ENCODE measurements at places on chromosomes 2 and 18.

DNA sequence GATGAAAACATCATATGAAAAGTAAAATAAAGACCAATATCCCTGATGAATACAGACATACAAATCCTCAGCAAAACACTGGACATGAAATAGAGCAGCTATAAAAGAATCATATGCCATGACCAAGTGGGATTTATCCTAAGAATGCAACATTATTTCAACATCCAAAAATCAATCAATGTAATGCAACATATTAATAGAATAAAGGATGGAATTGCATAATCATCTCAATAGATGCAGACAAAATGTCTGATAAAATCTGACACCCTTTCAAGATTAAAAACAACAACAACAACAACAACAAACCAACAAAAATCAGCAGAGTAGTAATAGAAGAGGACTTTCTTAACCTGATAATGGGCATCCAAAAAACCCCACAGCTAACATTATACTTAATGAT is 63.8 kb upstream of the IL1R1 start:
- no peak for DNase-seq

DNA sequence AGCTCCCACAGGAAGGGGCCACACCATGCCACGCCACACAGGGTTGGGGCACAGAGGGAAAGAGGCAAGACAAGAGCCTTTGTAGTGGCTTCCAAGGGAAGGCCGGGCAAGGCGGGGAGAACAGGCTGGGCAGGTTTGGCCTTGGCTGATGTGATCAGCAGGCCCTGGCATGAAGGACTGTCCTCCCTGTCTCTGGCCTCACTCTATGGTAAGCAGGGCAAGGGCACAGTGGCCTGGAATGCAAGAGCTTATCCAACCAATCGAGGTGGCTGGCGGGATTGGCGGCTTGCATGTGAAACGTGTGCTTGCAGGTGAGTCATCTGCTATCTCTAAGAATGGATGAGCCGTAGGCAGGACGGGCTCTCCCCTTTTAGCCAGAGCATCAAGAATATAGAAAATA is 6.4 kb upstream of the ATP9B start:
- DNase-seq: no peak

DNA sequence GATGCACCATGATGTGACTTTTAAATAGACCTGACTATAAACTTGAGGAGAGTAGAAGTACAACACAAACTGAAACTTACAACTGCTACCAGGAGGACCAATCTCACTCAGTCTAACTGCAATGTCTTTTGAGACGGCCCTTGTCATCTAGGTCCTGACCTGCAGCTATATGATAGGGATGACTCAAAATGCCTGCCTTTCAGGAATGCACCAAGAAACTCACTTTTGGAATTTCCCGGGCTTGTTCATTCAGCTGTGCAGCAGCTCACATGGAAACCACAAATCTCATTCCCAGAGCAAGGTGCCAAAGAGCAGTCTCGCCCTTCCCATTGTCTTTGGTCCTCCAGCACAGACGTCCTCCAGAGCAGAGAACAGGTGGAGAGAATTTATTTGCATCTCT is 113.7 kb downstream of the SPOPL start:
- DNase-seq: peak; percentile 8

GRCh38 chr2:70473101-70473722 is 80.4 kb downstream of the TGFA start:
- no peak for DNase-seq

DNA sequence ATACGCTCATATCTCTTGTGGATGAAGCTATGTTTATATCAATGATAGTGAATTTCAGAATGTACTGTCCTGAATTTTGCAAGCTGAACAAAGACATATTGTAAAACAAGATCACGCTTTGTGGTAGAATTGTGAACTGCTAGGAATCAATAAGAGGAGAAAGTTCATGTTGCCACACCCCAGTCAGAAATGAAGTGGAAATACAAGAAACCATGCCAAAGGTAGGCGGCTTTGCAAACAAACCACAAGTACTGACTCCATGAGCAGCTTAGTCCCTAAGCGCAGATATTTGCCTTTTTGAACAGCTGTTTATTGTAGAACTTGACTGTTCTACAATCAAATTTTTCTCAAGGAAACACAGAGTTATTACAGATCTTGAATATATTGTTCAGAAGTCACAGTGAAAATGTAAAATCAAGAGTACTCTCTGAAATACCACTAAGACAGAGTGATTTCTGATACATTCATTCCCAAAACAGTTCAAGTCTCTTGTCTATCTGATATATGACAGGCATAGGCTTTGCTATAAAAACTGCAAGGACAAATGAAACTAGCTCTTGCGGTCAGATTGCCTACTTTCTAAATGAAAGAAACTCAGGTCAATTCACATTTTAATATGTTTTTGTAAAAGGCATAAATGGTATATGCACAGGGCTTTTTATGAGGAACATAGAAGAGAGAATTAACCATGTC is 120.9 kb upstream of the CDH19 start:
- no peak for DNase-seq

GRCh38 chr2:207133458-207133819 is 32.3 kb downstream of the KLF7 start:
- no peak for DNase-seq

DNA sequence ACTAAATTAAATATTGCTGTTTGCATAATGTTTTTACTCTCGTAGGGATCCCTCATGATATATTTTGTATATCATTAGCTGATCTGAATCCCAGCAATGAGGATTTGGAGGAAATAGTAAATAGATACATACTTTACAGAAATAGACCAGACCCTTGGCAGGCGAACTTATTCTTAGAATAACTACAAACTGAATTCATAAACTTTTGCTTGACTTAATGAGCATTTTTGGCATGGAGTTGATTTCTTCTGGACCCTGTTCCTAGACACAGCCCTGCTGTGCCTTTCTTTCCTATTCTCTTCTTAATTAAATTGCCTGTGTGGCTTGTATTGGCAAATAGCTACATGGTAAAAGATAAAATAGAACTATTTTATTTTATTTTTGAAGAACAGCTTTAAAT is 145.9 kb downstream of the GREB1L start:
- DNase-seq: no peak

DNA sequence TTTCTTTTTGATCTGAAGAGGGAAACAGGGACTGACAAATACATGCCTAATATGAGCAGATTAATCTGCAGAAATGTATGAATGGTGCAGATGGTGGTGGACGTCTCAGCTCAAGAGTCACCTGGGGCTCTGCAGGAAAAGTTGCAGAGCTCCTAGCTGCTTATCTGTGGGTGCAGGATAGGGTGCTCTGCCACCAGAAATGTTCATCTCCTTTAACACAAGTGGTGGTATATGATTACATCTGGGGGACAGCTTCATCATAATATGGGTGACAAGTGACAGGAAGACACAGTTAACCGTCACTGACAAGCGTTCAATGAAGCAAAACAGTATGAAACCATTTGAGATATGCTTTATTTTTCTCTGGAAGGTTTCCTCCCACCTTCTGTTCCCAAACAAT is 121.2 kb upstream of the LINC00305 start:
- DNase-seq: no peak

- DNase-seq: peak; percentile 8
These were observed 25.6 kb downstream of the IKZF2 start for GRCh38 chr2:213125646-213126347.

DNA sequence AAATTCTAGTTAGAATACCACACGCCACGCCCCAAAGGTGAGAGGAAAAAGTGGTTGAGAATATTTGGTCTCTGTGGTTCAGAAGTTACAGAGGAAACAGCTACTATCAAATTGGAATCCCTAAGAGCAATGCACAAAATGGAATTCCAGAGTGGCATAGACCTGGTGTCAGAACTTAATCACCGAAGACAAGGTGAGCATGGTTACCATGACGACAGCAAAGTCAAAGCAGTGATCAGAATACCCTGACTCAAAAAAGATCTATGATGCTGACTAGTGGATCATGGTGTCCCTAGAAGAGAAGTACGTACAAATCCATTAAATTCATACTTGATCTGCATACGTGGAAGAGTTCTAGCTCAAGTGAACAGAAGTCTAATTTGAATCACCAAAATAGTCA is 14.5 kb downstream of the LRRTM4 start:
- no peak for DNase-seq

DNA sequence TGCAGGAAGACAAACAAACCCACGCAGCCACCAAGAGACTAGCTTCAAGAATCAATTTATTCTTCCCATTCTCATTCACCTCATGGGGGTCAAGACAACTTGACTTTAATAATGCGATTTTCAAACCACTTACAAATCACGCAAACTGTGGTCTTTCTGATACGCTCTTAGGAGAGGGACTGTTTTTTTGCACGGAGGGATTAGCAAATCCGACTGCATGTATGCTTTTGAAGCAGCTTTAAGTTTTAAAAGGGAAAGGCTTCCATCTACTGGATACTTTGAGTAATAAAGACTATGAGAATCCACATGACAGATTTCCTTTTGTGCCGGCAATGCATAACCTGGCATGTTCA is 322.9 kb upstream of the KCNJ3 start:
- no peak for DNase-seq

GRCh38 chr2:138536740-138537139 is 35.2 kb downstream of the SPOPL start:
- DNase-seq: no peak

DNA sequence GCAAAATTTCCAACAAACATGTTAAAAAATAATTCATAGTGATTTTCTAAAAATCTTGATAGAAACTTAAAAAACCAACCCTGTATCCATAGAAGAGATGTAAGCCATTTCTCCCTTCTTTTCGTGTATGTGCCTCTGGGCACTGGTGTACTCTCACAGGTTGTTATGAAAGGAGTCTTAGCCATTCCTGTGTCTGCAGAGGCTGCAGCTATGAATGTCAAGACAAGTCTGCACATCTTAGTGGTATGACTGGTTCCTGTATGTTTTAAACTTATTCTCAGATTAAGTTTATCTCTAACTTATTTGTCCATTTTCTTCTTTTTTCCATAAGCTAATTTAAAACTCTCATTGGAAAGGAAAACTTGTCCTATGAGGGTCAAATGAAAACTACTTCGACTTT is 84.0 kb downstream of the DPP4 start:
- DNase-seq: no peak

Measured in AG08396 (cell line).